ENCODE measurements at places on chromosomes 11 and 22. TPM values are rescaled to one million over a fixed set of nuclear protein-coding genes. Genes with fewer than 3 reads are reported as not detected.

- no peak for DNase-seq
- H3K27me3 ChIP-seq = no peaks in the 10 kb centered on the region
- H3K36me3 ChIP-seq = no peaks in the 10 kb centered on the region
- no peak overlapping the region for H3K27ac ChIP-seq
These were observed 15.5 kb upstream of the CTSD start for GRCh38 chr11:1779034-1779805.

DNA sequence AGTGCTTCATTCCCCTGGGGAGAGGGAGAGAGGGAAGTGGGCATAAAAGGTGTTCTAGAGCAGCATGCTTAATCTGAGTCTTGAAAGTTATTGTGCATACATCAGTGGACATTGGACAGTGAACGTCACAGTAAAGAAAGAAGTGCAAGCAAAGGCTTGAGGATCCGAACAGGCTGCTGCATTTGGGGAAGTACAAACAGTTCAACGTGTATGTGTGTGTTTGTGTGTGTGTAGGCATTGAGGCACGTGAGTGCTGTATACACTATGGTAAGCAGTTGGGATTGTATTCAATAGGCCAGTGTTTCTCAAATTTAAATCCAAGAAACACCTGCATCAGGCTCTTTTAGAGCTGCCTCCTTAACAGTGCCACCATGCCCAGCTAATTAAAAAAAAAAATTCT lies 10.4 kb upstream of the EIF3M start:
- H3K4me3 ChIP-seq = no peak overlapping the region
- no peak overlapping the region for H3K27ac ChIP-seq
- no peak for DNase-seq

GRCh38 chr11:10973416-10973815 lies 115.6 kb upstream of the ZBED5 start:
- no peaks in the 10 kb centered on the region for H3K27me3 ChIP-seq
- no peaks in the 10 kb centered on the region for H3K36me3 ChIP-seq
- no peaks in the 10 kb centered on the region for H3K4me1 ChIP-seq
- no peak for DNase-seq

DNA sequence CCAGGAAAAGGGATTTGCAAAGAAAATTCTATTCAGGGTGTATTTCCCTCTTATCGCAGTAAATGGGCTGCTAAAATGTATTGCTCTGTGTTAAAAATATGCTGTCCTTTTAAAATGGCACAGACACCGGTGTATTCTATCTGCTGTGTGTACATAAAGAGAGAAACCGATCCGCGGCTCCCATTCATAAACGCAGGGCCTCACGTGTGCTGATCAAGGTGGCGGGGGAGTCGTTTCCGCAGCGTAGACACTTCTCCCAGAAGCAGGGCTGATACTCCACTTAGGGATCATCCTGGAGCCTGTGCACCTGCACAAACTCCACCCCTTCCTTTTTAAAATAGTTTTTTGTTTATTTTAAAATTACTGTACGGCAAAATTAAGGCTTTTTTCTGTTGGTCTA lies 26.1 kb upstream of the IGSF9B start:
- no peaks in the 10 kb centered on the region for H3K4me1 ChIP-seq
- DNase-seq = no peak
- no peak overlapping the region for H3K27ac ChIP-seq
- H3K4me3 ChIP-seq = no peak overlapping the region
- no peaks in the 10 kb centered on the region for H3K36me3 ChIP-seq

DNA sequence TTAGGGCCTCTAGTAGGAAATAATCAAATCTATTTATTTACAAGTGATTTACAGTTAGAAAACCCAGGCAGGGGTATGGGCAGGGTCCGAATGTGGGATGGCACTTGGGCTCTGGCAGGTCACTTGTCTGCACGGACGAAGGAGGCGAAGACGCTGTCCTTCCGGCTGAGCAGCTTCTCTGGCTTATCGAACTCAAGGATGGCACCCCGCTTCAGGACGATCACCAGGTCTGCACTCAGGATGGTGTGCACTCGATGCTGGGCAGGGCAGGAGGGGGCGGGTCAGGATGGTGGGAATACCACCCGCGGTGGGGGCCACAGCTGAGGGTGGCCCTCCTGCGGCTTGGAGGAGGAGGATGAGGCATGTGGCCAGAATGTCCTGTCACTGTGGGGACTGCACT lies 4.4 kb upstream of the KCNJ11 start:
- peaks cover 9% of the 10 kb centered on the region for H3K27me3 ChIP-seq
- no peak overlapping the region for H3K27ac ChIP-seq
- no peaks in the 10 kb centered on the region for H3K36me3 ChIP-seq

OR51G1 gene
- not detected for total RNA-seq

LTBP3 gene
- 371 TPM for total RNA-seq

Data from tibial nerve (tissue), 4 donors.